ENCODE measurements at places on chromosomes 1 and 21.

- DNase-seq: no peak
Measured at GRCh38 chr1:68141071-68142021, 90.9 kb upstream of the DIRAS3 start.

DNA sequence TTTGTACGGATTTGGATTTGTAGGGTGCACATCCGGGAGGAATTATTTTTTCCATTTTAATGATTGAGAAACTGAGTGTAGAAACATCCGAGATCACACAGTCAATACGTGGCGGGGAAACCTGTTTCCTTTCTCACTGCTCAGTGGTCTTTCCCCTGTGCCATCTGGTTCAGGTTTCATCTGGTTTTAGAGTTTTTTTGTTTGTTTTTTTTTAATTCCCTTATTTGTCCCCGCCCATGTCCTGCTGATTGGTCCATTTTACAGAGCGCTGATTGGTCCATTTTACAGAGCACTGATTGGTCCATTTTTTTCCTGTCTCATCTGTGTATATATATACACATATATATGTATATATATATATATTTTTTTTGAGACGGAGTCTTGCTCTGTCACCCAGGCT lies 6.0 kb downstream of the TRPM2 start:
- no peak for DNase-seq

DNA sequence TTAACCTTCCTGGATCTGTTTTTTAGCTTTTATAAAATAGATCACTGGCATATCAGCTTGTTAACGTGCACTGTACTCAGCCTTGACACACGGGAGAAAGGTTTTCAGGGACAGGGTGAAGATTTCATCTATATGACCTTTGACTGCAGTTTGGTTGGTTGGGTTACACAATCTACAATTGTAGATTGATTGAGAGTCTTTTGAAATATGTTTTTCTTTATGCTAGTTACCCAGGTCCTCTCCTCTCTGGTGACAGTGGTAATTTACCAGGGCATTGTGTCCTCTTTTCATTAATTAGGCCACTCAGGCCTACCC lies 48.8 kb downstream of the DDR2 start:
- DNase-seq: no peak

- no peak for DNase-seq
Measured at GRCh38 chr1:59997479-59998115, 71.0 kb upstream of the CYP2J2 start.

GRCh38 chr1:207822124-207822601 lies 70.3 kb downstream of the CD46 start:
- no peak for DNase-seq

GRCh38 chr1:198495631-198496030 lies 44.8 kb downstream of the ATP6V1G3 start:
- DNase-seq: no peak

DNA sequence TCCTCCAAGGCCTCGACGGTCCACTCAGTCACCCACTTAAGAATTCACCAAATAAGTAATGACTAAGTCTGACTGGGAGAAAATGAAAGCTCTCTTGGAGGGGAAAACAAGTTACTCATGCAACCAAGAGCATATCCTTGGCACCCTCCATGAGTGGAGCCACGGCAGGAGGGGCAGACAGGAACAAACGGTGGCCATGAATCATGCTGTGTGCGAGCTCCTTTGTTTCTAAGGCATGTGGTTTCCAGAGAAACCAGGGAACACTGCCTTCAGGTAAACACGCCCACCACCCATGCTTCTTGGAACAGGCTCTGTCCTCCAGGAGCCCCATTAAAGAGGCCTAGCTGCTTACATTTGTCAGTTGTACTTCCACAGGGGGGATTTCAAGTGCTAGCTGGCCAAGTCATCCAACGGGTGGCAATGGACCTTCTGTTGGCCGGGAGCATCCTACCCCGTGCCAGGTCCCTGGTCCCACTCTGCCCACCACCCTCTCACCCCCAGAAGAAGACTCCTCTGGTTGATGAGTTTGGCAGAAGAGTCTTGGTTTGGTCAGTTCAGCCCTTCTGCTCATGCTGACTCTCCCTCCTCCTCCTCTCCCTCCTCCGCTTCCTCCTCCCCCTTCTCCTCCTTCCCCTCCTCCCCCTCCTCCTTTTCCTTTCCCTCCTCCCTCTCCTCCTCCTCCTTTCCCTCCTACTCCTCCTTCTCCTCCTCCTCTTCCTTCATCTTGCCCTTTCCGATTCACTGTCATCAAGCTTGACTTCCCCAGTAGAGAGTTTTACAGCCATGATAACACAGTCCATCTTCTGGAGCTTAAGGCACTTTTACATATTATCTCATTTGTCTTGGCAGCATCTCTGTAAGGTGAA lies 107.6 kb downstream of the CCDC185 start:
- DNase-seq: no peak

- DNase-seq: no peak
Measured at GRCh38 chr21:18951271-18952038, 547.9 kb upstream of the TMPRSS15 start.

GRCh38 chr1:24139841-24140425 lies 3.0 kb downstream of the IL22RA1 start:
- no peak for DNase-seq

GRCh38 chr1:111030590-111030989 lies 66.9 kb upstream of the LRIF1 start:
- peak; percentile 81 for DNase-seq

GRCh38 chr1:24105368-24106160 lies 6.4 kb downstream of the MYOM3 start:
- no peak for DNase-seq

- no peak for DNase-seq
Measured at GRCh38 chr1:47023268-47024140, at the start of gene CYP4X1. CYP4X1 (plus strand) TSS chr1:47023669; CDS start chr1:47023818, 149 bp downstream.

DNA sequence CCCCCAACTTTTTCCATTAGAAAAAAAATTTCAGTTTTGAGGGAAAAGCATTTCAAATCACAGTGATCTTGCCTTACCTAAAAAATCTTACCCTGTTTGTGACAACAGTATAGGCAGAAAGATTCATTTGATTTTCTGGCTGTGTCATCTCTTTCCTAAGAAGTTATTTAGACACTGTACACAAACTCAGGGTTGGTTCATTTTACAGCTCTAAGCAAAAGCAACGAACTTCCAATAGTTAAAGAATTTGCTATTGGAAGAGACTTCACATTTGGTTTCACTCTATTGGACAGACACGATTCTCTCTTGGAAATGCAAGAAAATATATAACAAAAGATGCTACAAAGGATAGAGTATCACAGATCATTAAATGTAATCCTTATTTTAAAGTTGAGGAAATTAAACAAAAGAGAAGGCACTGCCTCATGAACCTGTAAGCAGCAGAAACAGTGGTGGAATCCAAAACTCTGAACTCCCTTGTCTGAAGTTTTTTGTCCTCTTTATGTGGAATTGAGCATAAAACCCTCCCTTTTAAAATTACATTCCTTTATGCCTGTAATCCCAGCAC lies 20.8 kb downstream of the EYA3 start:
- no peak for DNase-seq

GRCh38 chr1:159144571-159144970 lies 26.8 kb upstream of the CADM3 start:
- no peak for DNase-seq

- no peak for DNase-seq
Measured at GRCh38 chr21:42032968-42033367, 22.8 kb upstream of the ZBTB21 start.

GRCh38 chr21:23861911-23862504 lies 1745.3 kb downstream of the MRPL39 start:
- DNase-seq: no peak

DNA sequence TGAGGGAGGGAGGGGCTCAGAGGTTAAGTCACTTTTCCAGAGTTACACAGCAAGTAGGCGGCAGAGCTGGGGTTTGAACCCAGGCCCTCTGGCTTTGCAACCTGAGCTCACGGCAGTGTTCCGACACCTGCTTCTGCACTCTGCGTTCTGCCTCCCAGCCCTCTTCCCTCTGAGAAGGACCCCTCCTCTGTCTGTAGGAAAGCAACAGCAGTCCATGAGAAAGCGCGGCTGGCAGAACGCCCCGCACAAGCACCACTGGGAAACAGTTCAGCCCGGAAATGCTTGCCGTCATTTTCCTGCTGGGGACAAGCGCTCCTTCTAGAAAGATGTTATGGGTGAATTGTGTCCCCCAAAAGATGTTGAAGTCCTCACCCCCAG lies 241.1 kb downstream of the NPHP4 start:
- DNase-seq: no peak

GRCh38 chr1:168834225-168834872 lies 105.3 kb upstream of the DPT start:
- no peak for DNase-seq

DNA sequence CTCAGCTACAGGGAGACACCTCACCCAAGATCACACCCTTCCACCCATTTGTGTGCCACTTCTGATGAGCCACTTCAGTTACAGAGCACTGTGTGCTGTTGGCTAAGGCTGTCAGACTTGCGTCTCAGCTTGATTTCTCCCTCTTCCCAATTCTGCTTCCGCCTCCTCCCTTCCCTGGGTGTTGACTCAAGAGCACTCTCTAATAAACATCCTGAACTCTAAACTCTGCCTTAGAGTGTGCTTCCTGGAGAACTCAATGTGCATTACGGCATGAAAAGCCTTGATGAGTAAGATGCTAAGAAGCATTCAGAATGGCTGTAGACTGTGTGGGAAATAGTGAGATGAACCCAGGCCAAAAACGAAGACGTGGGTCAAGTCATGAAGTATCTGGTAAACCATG lies 54.9 kb upstream of the S1PR1 start:
- no peak for DNase-seq

DNA sequence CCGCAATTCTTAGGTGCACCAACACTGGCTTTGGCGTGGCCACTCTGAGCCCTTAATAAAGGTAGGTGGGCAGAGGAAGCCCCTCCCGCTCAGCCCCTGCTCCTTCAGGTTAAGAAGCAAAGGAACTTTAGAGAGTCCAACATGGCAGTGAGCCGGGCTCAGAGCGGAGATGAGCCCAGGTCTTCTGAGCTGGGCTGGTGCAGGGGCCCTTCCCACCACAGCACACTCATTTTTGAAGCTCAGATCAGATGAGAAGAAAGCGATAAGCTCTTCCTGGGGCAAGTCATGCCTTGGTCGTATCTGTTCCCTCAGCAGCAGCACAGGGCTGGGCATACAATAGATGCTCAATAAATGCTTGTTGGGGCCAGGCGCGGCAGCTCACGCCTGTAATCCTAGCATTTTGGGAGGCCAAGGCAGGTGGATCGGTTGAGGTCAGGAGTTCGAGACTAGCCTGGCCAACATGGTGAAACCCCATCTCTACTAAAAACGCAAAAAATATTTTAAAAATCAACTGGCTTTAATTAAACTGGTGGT lies 51.1 kb upstream of the TARDBP start:
- DNase-seq: no peak

- DNase-seq: no peak
Measured at GRCh38 chr1:12316331-12316730, 86.5 kb downstream of the VPS13D start.

DNA sequence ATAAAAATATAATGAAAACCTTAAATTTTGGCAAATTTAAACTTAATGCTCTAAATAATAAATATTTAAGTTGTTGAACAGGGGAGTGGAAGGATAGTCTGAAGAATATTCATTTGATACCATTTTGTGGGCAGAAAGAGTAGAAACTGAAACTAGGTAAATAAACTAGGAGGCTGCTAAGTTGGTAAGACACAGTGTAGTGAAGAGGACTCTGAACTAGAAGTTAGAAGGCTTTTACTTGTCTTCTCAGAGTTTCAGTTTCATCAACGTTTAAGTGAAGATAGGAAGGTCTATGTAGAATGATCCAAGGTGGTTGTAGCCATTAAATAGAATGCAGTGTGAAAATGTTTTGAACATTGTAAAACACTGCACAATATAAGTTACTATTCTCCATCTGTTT lies 516.9 kb downstream of the AMY1C start:
- no peak for DNase-seq

- no peak for DNase-seq
Measured at GRCh38 chr1:74468982-74469603, 43.3 kb downstream of the LRRC53 start.

DNA sequence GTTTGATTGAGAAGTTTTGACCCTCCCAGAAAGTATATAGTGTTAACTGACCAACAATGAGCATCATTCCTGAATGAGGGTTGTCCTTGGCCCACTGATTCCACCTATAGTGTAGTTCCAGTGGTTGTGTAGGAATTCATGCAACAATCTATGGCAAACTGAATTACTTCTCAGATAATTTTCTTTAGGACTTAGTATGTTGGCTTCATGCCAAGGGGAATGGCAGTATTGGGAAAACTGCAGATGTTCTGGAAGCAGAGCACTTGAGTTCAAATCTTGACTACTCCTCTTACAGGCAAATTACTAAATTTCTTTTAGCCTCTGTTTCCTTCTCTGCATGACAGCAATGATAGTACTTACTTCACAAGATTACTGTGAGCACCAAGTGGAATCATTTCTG lies 65.8 kb downstream of the LRIG2 start:
- no peak for DNase-seq

GRCh38 chr21:18477043-18477442 lies 73.5 kb upstream of the TMPRSS15 start:
- DNase-seq: no peak

DNA sequence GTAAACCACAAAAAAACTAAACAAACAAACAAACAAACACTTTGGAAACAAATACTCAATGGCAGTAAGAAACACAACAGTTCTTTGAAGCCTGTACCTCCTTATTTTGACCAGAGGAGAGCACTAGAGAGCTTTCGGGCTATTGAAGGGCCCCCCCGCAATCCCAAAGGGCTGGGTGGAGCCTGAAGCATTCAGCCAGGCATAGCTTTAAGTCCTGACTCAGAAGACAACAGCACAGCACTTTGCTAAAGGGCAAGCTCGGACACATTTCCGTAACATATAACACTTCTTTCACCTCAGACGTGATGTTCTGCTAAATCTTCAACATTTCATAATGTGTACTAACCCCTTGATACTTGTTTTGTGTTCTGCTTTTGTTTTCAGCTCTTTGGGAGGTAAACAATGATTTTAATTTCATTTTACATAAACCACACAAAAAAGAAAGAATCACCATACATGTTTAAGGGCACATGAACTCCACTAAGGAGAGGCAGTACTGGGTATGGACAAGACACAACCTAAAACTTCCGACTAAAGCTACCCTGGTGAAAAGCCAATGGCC lies 9.7 kb upstream of the SHCBP1L start:
- DNase-seq: peak; percentile 21

GRCh38 chr1:19835578-19835977 lies 20.5 kb upstream of the RNF186 start:
- DNase-seq: no peak

- no peak for DNase-seq
Measured at GRCh38 chr1:912740-913301, 10.9 kb upstream of the SAMD11 start.

- no peak for DNase-seq
Measured at GRCh38 chr1:53641481-53642214, 97.3 kb downstream of the GLIS1 start.

DNA sequence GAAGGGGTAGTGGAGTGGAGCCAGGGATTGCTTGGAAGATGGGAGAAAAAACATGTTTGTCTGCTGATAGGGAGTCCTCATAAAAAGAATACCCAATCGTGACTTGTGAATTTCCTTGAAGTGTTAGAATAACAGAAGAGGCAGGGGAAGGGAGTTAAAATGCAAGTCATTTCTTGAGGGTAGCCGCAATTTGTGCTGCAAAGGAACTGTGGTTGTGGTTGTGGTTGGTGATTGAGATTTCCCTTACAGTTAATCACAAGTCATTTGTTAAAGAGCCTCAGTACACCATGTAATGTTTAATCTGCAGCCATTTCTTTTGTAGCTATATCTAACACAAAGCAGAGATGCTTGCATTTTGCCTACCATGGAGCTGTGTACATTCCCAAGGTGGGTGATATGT lies 38.5 kb upstream of the EGLN1 start:
- peak; percentile 86 for DNase-seq

All from activated CD4-positive, alpha-beta T cell treated with anti-CD3 and anti-CD28 coated beads, Interleukin-2, amount 10 ng/mL, durations not matched to agents 7 days and 5 days (primary cell).